ENCODE measurements at places on chromosomes 2 and 18. TPM values are rescaled to one million over a fixed set of nuclear protein-coding genes. Genes with fewer than 3 reads are reported as not detected.

Gene UCN
- polyA plus RNA-seq, result 0.10 TPM

DNA sequence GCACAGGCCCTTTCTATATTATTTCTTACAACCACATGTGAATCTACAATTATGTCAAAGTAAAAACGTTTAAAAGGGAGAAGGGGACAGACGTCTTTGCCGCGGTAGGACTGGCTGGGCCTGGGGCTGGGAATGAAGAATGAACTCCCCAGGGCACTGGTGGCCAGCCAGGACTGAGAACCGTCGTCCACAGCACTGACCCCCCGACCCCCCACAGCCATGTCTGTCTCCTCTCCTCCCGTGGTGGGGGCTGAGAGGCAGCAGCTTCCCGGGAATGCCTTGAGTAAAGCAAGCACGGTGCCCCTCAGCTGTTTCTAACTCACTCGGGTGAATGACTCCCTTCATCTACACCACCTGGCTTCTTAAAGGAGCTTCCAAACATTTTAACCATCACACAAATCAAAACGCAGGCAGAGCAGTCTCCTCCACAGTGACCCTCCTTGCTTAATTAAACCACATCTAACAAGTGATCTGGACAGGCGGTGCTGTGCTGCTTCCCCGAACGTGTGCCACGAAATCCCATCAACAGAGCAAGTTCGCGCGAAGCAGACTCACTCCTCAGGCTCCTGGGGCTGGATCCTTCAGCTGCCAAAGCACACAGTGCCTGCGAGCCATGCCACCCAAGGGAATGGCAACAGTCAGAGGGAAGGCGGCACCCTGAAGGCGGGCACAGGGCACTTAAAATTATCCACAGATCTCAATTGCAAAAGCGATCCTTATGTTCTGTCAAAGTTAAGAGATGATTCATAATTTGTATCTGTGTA lies 217.7 kb downstream of the EIPR1 start:
- no peak overlapping the region for H3K27ac ChIP-seq
- no peaks in the 10 kb centered on the region for H3K36me3 ChIP-seq
- H3K27me3 ChIP-seq, result no peaks in the 10 kb centered on the region
- H3K4me3 ChIP-seq, result no peak overlapping the region
- H3K4me1 ChIP-seq, result no peaks in the 10 kb centered on the region

Gene OTX1
- 0.54 TPM for polyA plus RNA-seq

Gene PCARE
- not detected for polyA plus RNA-seq

DNA sequence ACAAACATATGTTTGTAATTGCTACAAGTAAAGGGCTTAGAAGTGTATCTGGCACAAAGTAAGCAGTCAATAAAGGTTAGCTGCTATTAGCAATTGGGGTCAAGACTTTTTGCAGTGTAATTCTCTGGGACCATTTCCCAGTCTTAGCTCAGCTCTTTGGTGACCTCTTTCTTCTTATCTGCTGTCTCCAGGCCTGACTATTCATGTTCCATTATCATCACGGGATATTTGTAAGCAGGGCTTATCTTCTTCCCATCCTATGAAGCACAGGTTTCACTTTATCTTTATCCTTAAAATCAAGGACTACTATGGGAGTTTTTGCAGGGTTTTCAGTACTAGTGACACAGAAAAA lies 131.7 kb downstream of the DOCK10 start:
- H3K4me3 ChIP-seq, result no peak overlapping the region
- peaks cover 7% of the 10 kb centered on the region for H3K4me1 ChIP-seq
- H3K27me3 ChIP-seq, result no peaks in the 10 kb centered on the region
- H3K36me3 ChIP-seq, result no peaks in the 10 kb centered on the region
- no peak for DNase-seq

- no peak overlapping the region for H3K4me3 ChIP-seq
- DNase-seq, result no peak
- H3K4me1 ChIP-seq, result no peaks in the 10 kb centered on the region
- H3K27ac ChIP-seq, result no peak overlapping the region
- no peaks in the 10 kb centered on the region for H3K27me3 ChIP-seq
- H3K36me3 ChIP-seq, result no peaks in the 10 kb centered on the region
Measured at GRCh38 chr18:5389356-5389755, 93.8 kb upstream of the ZBTB14 start.

GRCh38 chr2:230246206-230246605 lies 20.7 kb downstream of the SP140 start:
- DNase-seq, result no peak
- H3K4me3 ChIP-seq, result no peak overlapping the region
- no peak overlapping the region for H3K27ac ChIP-seq
- H3K27me3 ChIP-seq, result peaks cover 16% of the 10 kb centered on the region
- no peaks in the 10 kb centered on the region for H3K36me3 ChIP-seq
- H3K4me1 ChIP-seq, result no peaks in the 10 kb centered on the region

DNA sequence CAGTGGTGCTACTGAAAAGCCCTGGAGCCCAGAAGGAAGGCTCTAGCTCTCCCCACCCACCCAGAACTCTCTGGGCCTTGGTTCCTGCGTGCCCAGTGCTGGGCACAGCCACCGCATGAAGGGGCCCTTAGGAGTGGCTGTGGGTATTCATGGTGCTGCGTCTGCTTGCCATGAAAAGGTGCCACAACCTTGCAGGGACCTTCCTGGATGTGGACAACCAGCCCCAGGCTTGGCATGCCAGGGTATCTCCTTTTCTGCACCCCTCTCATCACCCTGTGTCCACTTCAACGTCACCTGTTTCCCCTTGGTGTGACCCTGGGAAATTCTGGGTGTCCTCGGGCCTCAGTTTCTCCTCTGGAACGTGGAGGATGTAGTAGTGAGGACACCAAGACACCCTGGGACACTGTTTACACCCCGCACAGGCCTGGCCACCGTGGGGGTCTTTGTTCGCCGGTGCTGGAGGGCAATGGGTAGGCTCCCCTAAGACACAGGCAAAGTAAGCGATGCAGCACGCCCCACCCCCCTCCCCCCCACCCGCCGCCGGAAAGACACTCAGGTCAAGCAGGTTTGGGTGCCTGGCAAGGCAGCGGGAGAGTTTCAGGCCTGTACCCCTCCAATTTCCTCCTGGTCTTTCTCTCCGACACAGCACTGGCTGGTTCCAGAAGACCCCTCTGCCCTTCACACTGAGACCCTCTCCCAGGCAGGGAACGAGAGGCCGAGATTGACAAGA lies 34.8 kb upstream of the TAF1B start:
- H3K36me3 ChIP-seq, result no peaks in the 10 kb centered on the region
- no peak for DNase-seq
- no peak overlapping the region for H3K4me3 ChIP-seq
- no peaks in the 10 kb centered on the region for H3K27me3 ChIP-seq

GRCh38 chr2:34107811-34108210 lies 508.7 kb upstream of the FAM98A start:
- H3K27ac ChIP-seq, result no peak overlapping the region
- peaks cover 23% of the 10 kb centered on the region for H3K4me1 ChIP-seq
- no peaks in the 10 kb centered on the region for H3K36me3 ChIP-seq
- no peak for DNase-seq

- peaks cover 3% of the 10 kb centered on the region for H3K4me1 ChIP-seq
- H3K27me3 ChIP-seq, result peaks cover 73% of the 10 kb centered on the region
- no peak overlapping the region for H3K4me3 ChIP-seq
- DNase-seq, result no peak
- H3K27ac ChIP-seq, result no peak overlapping the region
Measured at GRCh38 chr2:170716851-170717598, 1.9 kb downstream of the SP5 start.

DNA sequence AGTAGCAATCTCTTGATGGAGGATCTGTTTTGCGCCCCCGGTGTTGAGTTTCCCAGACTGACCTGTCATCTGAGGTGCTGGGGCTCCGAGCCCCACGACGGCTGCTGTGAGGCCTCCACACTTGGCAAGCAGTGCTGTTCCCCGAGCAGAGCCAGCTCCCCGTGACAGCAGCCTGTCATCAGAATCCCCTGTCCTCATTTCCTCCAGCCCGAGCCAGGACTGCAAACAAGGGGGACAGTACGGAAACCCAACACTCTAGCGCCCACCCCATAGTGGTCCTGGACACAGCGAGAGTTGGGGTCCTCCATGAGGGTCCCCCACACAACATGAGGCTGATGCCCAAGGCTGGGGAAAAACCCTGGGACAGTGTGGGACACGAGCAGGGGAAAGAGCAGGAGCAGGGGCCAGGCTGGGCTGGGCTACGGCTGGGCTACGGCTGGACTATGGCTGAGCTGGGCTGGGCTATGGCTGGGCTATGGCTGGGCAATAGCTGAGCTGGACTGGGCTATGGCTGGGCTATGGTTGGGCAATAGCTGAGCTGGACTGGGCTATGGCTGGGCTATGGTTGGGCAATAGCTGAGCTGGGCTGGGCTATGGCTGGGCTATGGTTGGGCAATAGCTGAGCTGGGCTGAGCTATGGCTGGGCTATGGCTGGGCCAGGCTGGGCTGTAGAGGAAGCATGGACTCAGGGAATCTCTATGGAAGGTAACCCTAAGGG lies 1.5 kb upstream of the KLHL30 start:
- no peaks in the 10 kb centered on the region for H3K27me3 ChIP-seq
- no peak overlapping the region for H3K27ac ChIP-seq
- peaks cover 9% of the 10 kb centered on the region for H3K4me1 ChIP-seq

- no peaks in the 10 kb centered on the region for H3K4me1 ChIP-seq
- no peak for DNase-seq
- H3K36me3 ChIP-seq, result no peaks in the 10 kb centered on the region
- H3K4me3 ChIP-seq, result no peak overlapping the region
- no peak overlapping the region for H3K27ac ChIP-seq
- no peaks in the 10 kb centered on the region for H3K27me3 ChIP-seq
Measured at GRCh38 chr2:122908159-122908558, 1116.9 kb upstream of the CNTNAP5 start.

Gene CFAP65
- not detected for polyA plus RNA-seq

DNA sequence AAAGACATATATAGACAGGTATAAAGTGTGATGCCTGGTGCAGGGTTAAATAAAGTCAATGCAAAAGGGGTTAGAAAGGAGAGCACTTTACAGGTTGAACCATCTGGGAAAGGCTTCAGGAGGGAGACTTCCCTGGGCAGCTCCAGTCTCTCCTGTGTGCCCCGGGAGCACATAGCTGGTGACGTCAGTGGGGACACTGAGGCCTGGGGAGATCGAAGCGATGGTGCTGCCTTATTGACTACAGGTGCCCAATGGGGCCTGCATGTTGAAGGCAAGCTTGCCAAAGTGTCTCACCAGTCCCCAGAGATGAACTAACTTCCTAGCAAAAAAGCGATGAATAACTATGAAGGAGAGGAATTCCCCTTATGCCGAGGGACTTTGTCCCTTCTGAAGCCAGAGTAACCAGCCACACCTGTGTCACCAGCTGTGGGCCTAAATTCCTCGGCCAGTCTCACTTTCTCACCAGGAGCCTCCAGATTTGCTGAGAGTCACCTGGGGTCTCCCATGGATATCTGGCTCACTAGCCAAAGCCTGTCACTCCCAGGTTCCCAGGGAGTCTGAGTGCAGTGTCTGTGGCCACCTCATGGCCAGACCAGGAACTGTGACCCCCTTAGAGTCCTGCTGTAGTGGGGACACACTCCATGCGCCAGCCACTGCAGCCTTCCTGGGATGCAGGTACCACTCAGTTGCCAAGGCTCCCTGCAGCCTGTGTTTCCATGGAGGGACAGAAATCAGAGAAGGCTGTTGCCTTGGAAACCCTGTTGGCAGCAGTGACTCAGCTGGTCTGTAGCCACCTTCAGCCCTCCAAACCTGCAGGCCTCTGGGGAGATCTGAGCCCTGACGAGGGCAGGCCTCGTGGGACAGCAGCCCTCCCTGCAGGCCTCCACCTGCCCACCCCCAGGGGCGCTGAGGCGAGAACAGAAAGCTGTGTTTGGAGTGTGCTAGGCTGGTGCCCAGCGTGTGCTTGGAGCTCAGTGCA lies 128.7 kb downstream of the CTIF start:
- no peak for DNase-seq
- no peak overlapping the region for H3K4me3 ChIP-seq
- H3K36me3 ChIP-seq, result peaks cover 36% of the 10 kb centered on the region
- no peak overlapping the region for H3K27ac ChIP-seq
- peaks cover 4% of the 10 kb centered on the region for H3K4me1 ChIP-seq
- no peaks in the 10 kb centered on the region for H3K27me3 ChIP-seq

- no peaks in the 10 kb centered on the region for H3K27me3 ChIP-seq
- H3K4me3 ChIP-seq, result no peak overlapping the region
- no peak for DNase-seq
- H3K36me3 ChIP-seq, result no peaks in the 10 kb centered on the region
- no peaks in the 10 kb centered on the region for H3K4me1 ChIP-seq
Measured at GRCh38 chr2:155315768-155316167, 617.3 kb downstream of the KCNJ3 start.

Gene VWC2L
- not detected for polyA plus RNA-seq

DNA sequence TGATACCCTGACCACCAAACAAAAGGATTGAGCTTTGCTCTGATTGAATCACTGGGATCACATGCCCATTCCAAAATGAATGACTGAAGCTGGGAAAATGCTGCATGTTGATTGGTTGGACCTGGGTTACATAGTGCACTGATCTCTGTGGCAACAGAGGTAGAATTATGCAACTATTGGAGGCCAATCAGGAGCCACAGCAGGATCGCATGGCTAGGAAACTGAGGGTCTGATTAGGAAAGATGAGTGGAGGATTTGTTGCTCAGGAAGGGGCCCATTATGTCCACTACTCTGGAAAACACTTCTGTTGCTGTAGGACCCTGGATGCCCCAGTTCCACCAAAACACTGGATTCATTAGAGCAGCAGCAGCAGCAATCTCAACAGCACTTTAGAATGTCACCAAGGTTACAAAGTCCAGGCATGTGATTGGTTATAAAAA lies 25.9 kb upstream of the SGPP2 start:
- no peak overlapping the region for H3K27ac ChIP-seq
- no peaks in the 10 kb centered on the region for H3K4me1 ChIP-seq
- no peak for DNase-seq
- H3K27me3 ChIP-seq, result no peaks in the 10 kb centered on the region
- H3K4me3 ChIP-seq, result no peak overlapping the region

Gene CFC1
- not detected for polyA plus RNA-seq

DNA sequence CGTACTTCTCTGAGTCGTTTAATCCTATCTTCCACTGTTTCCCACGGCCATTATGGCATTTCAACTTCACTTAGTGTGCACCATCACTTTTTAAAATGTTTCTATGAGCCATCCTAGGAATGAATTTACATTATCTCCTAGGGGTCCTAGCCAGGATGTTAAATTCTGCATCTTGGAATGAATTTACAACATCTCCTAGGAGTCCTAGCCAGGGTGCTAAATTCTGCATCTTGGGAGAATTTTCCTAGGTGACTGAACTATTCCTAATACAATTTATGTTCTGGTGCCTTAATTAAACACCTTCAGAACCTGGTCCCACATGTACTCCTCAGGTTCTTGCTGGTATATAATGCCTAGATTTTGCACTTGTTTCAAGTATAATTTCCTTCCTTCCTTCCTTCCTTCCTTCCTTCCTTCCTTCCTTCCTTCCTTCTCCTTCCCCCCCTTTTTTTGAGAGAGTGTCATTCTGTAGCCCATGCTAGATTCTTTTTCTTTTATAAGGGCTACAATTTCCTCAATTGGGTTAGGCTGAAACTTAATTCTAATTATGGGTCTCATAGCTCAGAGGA lies 72.1 kb downstream of the TBR1 start:
- H3K36me3 ChIP-seq, result no peaks in the 10 kb centered on the region
- no peak overlapping the region for H3K4me3 ChIP-seq
- no peak for DNase-seq
- no peak overlapping the region for H3K27ac ChIP-seq
- H3K27me3 ChIP-seq, result no peaks in the 10 kb centered on the region

- no peaks in the 10 kb centered on the region for H3K4me1 ChIP-seq
- DNase-seq, result no peak
- no peaks in the 10 kb centered on the region for H3K36me3 ChIP-seq
Measured at GRCh38 chr2:237322564-237322963, 91.4 kb downstream of the COL6A3 start.

Gene MSTN
- 0.10 TPM for polyA plus RNA-seq

All from keratinocyte (primary cell).